NCI-H460 (cell line): ENCODE measurements at places on chromosomes 12 and 14.

GRCh38 chr12:53980104-53980801, 4.7 kb upstream of the HOXC10 start:
- DNase-seq: no peak

DNA sequence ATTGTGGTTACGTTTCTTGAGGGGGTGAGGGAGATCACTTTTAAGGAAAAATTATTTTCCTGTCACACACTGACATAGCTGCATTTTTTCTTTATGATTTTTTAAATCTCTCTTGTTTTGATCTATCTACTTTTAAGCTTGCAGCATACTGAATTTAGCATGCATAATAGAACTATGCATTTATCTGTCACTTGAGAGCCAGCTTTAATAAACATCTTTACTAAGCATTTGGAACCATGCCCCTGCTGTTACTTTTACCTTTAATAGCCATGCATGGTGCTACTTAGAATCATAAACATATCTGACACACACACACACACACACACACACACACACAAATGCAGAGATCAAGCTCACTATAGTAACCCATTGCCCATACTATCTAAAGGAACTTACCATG, 486.2 kb downstream of the NELL2 start:
- no peak for DNase-seq

DNA sequence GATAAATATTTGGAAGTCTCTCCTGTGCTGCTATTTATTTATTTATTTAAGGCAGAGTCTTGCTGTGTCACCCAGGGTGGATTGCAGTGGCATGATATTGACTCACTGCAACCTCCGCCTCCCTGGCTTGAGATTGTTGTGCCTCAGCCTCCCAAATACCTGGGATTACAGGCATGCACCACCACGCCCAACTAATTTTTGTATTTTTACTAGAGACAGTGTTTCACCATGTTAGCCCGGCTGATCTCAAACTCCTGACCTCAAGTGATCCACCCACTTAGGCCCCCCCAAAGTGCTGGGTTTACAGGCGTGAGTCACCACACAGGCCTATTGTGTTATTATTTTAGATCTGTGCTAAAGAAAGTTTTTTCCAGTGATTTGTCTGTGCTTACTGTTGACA, 225.2 kb downstream of the CCER1 start:
- DNase-seq: no peak

DNA sequence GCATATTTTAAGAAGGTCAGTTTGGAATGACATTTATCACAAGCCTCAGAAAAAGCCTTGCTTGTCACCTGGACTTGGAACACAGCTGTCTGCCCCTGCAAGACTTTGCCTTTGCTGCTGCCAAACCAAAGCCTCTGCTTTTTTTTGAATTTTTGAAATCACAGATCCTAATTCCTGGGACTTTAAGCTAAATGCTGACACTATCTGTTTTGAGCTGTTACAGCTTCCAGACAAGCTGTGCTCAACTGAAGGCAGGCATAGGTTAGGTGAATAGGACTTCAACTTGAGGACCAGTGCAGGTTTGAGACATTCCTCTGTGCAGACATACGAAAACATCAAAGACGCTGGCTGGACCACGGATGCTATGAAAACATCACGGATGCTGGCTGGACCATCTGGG, 11.3 kb upstream of the CDKN3 start:
- DNase-seq: no peak

DNA sequence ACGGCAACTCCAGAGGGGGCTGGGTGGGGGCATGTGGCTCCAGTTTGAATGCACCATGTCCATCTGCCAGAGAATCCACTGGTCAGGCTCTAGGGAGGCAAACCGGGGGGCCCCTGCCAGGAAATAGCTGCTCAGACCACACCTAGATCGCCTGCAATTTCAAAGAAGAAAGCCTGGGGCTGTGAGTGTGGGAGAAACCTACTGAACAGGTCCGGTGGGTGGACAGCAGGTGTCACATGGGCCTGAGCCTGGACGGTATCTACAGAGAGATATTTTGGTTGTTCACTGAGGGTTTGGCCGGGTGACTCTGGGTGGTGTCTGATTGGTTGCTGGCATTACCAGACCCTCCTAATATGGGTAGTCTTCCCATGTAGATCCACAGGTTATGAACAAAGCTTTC, 32.0 kb downstream of the DAO start:
- no peak for DNase-seq

GRCh38 chr14:81246461-81247270, 25.9 kb upstream of the GTF2A1 start:
- DNase-seq: no peak

DNA sequence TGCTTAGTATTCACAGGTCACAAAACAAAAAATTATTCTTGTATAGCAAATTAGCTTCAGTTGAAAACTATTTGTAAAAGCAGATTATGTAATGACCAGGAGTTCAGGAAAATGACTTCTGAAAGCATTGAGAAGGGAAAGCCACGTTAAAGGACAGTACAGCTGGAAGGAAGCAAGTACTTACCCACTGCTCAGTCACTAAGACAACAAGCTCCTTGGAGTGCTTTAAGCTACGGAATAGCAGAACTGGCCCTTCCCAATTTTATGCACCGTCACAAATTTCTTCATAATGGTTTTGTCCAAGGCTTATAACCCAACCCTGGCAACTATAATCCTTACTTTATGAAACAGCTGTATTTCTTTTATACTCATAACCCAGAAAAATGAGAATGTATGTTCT, 13.0 kb upstream of the SNAPC1 start:
- no peak for DNase-seq

GRCh38 chr14:94145902-94146527, 16.6 kb upstream of the IFI27L2 start:
- no peak for DNase-seq

- peak; percentile 48 for DNase-seq
Measured at GRCh38 chr12:54394281-54394719, 9.8 kb upstream of the ZNF385A start.

DNA sequence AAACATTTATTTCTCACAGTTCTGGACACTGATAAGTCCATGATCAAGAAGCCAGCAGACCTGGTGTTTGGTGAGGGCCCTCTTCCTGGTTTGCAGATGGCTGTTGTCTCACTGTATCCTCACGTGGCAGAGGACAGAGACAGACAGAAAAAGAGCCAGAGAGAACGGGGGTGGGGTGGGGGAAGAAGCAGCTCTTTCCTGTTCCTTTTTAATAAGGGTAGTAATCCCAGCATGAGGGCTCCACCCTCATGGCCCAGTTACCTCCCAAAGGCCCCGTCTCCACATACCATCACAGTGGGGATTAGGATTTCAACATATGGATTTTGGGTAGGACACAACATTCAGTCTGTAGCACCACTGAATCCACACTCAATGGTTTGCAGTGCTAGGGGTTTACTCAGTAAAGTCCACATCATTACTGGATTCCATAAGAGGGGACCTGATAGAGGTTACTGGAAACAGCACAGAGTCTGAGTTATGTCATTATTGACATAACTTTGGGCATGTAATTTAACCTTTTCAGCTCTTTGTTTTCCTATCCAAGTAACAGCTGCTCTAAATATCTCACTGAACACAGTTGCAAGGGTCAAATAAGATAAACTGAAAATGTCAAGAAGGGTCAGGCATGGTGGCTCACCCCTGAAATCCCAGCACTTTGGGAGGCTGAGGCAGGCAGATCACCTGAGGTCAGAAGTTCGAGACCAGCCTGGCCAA, 53.2 kb downstream of the RPAP3 start:
- no peak for DNase-seq

GRCh38 chr12:123280971-123281370, 9.3 kb upstream of the CDK2AP1 start:
- DNase-seq: no peak

- no peak for DNase-seq
Measured at GRCh38 chr12:123502163-123502704, 31.3 kb downstream of the RILPL1 start.

- DNase-seq: no peak
Measured at GRCh38 chr12:1650260-1650977, 21.4 kb downstream of the WNT5B start.

GRCh38 chr14:79027138-79027537, 857.0 kb downstream of the NRXN3 start:
- no peak for DNase-seq

DNA sequence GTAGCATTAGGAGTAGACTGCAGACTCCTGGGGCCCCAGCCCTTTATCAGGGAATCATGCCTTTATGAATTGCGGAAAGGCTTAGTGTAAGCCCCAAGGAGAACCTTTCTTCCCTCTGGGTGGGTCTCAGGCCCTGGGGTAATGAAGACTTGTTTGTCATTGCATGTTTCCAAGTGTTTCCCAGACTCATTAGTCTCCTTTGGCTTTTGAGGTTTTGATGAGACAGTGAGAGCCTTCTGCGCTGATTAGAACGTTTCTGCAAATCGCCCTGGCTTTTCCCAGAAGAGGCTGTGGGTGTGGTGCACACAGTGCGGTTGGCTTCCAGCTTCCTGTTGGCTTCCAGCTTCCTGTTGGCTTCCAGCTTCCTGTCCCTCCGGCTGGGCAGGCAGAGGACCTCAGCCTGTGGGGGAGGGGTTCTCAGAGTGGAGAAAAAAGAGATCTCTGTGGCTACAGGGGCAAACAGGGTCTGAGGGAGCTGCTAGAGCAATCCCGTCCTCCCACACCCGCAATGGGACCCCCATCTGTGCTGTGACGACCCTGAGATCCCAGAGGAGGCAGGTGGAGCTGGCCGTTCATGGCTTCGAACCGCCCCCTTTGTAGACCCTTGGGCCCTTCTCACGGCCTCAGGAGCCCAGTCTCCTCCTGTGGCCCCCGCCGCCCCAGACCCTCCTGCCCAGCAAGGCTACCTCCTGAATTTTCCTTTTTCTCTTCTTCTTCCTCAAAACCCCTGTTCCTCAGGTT, 42.1 kb downstream of the GPR68 start:
- no peak for DNase-seq

DNA sequence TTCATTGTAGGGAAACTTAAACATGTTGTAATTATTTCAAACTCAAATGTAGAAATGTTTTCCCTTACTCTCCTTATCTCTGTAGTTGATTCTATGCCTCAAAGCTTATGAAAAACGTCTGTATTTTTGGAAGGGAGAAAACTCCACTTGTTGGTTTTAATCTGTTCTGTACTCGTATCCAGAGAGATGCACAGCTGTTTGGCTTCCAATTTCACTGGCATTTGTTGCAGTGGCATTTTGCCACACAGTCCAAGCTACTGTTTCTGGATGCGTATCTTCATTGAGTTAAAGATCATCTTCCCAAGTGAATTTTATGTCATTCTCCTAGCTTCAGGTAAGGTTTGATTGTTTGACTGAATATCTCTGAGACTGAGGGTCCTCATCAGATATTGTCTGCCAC, 481.4 kb downstream of the TRHDE start:
- DNase-seq: no peak

GRCh38 chr14:93146119-93146518, 30.4 kb upstream of the ITPK1 start:
- DNase-seq: no peak

DNA sequence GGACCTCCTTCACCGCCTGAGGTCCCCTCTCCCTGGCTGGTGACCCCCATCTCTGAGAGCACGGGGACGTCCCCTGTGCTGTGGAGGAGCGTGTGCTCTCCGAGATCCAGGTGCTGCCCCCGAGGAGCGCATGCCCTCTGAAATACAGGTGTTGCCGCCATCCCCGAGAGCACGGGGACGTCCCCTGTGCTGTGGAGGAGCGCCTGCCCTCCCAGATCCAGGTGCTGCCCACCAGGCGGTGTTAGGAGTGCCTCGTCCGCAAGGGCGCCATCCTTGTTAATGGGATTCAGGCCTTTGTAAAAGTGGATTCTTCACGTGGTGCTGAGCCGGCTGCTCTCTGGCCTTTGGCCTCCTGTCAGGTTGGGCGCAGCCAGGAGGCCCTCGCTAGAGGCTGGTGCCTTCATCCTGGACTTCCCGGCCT, 10.1 kb downstream of the NOC4L start:
- DNase-seq: no peak

DNA sequence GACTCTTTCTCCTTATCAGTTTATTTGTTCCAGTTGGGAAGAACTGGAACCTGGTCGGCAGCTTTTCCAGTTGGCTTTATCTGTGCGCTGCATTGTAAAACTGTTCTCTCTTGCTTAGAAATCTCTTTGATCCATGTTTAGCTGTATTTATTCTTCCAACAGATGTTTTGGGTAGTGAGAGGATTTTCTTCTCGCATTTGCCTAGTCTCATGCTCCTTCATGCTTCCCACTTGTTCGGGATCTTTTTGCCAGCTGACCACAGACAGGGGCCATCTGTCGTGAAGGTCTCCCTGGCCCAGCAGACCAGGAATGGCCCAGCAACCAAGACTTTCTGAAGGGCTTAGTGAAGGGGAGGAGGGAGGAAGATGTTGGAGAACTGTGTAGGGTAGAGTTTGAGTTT, 21.6 kb downstream of the NTF3 start:
- DNase-seq: no peak

- DNase-seq: no peak
Measured at GRCh38 chr14:54642801-54643695, 76.1 kb downstream of the SAMD4A start.

- no peak for DNase-seq
Measured at GRCh38 chr12:49051373-49051764, 9.2 kb downstream of the KMT2D start.

DNA sequence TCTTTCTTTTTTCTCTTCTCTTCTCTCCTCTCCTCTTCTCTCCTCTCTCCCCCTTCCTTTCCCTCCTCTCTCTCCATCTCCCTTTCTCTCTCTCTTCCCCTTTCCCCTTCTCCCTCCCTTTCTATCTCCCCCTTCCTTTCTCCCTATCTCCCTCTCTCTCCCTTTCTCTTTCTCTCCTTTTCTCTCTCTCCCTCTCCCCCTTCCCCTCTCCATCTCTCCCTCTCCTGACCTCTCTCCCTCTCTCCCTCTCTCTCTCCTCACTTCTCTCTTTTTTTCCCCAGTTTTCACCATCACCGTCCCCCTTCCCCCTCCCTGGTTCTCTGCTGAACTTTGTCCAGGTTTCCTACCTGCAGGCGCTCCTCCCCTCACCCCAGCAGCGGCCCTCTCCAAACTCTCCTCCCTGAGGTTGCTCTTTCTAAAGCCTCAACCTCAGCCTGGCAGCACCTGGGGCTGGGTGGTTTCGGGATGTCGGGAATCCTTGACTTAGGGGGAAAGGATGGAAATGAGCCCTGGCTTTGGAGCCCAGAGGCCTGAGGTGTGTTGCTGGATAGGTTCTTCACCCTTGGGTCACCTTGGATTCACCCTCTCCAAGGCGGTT, 14.7 kb upstream of the TBX3 start:
- no peak for DNase-seq

- no peak for DNase-seq
Measured at GRCh38 chr12:107847830-107848229, 73.3 kb downstream of the ASCL4 start.

GRCh38 chr14:52607061-52607460, 54.4 kb downstream of the GPR137C start:
- DNase-seq: no peak

GRCh38 chr14:65336191-65336591, 76.3 kb upstream of the FUT8 start:
- no peak for DNase-seq

GRCh38 chr14:96126339-96126782, 78.3 kb upstream of the BDKRB2 start:
- DNase-seq: no peak

DNA sequence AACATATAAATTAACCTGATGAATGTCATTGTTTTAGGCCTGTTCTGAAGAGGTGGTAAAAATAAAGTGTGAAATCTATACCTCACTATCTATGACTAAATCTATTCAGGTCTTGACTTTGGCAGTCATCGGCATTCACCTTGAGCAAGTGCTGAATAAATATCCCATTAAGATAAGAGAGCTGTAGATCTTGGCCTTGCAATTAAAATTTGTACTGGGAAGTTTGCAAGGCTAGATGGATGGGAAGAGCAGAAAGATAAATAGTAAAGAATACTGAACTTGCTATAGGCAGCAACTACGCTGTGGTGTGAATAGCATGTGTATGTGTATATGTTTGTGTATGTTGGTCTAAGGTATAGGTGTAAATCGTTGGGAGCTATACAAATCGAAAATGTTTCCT, 325.9 kb upstream of the PRICKLE1 start:
- no peak for DNase-seq
